ENCODE measurements at places on chromosomes 16 and 17.

GRCh38 chr17:68089881-68090280 lies 54.3 kb downstream of the KPNA2 start:
- DNase-seq: no peak

DNA sequence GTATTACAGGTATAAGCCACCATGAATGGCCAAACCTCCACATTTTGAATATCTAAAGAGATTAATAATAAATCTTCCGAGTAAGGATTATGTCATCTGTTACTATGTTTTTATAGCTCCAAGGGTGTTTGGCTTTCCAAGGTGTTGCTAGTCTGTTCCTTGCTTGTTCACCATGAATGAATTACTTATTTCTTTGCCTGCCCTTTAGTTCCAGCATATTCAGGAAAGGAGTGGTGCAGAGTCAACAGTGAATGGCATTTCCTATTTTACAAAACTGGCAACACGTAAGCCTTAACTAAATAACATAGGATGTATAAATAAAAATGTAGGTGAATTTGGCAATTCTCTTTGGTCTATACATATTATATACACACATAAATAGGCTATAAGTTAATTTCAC lies 70.3 kb downstream of the MYO1D start:
- DNase-seq: no peak

DNA sequence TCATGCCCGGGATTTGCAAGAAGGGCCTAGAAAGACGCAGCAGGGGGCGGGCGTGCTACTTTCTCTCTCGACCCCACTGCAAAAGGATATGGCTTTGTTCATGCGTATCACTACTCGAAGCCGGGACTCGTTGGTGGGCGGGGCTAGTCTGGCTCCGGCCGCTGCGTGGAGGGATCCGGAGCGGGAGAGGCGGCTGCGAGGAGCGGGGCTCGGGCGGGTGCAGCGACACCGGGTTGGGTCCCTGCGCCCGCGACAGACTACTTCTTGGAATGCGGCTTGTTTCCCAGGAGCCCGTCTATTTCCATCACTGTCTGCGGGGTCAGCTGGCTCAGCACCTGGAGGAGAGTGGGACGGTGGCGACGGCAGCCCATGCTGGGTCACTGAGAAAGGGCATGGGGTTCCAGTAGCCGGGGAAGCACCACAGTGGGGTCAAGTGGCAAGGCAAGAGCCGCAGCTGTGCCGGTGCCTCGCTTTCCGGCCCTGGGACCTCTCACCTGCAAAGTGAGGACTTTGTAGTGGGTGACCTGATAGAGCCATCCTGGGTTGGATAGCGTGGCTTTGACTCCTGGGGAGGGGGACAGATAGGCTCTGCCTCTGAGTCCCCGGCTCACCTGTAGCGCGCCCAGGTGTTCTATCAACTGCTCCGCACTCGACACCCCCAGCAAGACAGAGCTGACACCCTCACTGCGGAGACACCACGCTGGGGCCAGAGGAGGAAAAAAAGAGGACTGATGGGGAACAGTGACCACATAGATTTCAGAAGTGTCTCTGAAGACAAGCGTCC lies 6.6 kb downstream of the KCNAB3 start:
- DNase-seq: peak; percentile 68

DNA sequence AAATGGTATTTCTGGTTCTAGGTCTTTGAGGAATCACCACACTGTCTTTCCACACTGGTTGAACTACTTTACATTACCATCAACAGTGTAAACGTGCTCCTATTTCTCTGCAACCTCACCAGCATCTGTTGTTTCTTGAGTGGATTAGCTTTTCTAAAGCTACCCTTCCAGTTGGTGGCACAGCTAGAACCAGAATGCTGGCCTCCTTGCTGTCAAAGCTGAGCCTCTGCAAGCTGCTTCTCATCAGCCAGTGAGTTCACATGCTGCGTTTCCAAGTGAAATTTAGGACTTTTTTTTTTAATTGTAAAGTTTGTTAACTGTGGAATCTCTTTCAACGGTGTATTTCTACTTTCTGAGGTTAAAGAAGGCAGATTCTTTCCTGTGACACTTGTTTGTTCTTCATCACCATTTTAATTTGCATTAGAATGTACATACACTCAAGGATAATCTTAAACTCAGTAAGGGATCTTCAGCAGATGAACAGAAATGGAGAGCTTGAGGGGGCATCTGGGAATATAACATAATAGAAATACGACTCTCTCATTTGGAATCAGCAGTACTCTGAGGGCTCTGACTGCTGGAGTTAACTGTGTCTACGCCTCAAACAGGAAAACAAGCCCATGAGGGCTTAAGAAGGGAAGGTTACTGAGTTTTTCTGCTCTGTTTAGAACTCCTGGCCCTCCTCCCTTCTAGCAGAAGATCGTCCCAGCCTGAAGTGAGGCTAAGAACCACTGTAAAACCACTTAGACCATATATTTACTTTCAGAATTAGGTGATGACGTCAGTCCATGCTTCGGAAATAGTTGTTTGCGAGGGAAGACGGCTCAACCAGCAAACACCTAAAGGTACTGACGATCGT lies 148.4 kb upstream of the FAM20A start:
- DNase-seq: no peak

DNA sequence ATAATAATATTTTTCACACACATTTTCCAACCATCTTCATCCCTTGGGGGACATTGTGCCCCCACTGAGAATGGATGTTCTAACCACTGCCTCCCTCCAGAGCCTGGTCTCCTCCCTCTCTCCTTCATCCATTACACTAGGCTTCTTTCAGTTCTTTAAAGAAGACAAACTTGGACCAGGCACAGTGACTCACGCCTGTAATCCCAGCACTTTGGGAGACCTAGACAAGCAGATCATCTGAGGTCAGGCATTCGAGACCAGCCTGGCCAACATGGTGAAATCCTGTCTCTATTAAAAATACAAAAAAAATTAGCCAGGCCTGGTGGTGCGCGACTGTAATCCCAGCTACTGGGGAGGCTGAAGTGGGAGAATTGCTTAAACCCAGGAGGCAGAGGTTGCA lies 6.5 kb downstream of the ALOX15 start:
- DNase-seq: no peak

- no peak for DNase-seq
Observed at GRCh38 chr17:60934723-60935122, 257.1 kb downstream of the BCAS3 start.

GRCh38 chr17:81684442-81684911 lies 666 bp downstream of the HGS start:
- no peak for DNase-seq

- no peak for DNase-seq
Observed at GRCh38 chr16:53549970-53550690, 47.1 kb upstream of the AKTIP start.

Measured in stimulated activated CD8-positive, alpha-beta memory T cell treated with anti-CD3 and anti-CD28 coated beads, Interleukin-4, amount 100 ng/mL, for 1 hour (primary cell).